HL-60 (cell line): ENCODE measurements at places on chromosomes 3 and 15.

- DNase-seq: no peak
Observed at GRCh38 chr15:96972201-96972600, 641.7 kb downstream of the NR2F2 start.

DNA sequence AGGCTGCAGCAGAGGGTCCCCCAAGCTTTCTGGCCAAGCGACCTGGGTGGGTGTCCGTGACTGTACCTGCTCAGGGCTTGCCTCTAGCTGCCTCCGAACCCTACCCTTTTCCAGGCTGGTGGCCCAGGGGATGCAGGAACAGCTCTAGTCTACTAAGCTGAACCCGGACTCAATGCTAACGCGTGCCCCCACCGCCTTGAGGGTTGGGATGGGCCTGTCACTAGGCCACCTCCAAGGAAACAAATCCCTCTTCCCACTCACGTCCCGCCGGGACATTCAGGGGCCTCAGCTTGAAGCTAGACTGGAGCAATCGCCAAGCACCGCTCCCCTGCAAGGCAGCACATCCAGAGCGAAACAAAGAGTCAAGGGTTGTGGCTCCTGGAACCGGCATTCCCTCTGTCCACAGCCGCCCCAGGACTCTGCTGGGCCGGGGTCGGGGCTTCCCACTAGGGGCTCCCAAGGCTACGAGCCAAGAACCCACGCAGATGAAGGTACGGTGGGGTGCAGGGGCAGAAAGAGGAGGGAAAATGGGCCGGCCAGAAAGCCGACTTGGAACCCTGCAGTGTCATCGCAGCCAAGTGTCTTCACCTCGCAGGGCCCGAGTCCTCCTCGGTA is 2.9 kb downstream of the FBXL22 start:
- DNase-seq: peak; percentile 25

DNA sequence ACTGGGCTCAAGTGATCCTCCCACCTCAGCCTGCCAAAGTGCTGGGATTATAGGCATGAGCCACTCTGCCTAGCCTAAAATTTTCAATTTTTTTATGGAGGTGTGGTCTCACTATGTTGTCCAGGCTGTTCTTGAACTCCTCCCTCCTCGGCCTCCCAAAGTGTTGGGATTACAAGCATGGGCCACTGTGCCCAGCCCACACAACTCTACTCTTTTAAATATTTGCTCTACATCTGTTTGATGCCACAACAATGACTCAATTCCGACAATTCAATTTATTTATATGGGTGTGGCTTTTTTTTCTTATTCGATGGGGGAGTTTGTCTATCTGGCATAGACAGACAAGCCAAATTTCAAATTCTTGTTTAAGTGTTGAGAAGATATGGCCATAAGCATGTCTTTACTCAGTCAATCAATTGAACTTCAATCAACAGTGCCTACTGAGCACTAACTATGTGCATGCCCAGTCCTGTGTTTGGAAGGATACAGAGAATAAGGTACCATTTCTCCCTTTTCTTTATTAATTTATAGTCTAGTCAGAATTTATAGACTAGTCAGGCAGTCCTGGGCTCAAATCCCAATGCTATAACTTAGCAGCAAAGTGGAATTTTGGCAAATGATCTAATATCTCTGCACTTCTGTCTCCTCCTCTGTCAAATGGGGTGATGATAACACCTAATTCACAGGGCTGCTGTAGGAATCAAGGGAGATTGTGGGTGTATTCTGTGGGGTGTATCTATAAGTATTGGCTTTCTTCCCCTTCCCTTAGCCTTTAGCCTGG is 54.6 kb upstream of the PIAS1 start:
- no peak for DNase-seq

- DNase-seq: no peak
Observed at GRCh38 chr3:186080849-186081438, 27.9 kb downstream of the ETV5 start.

- no peak for DNase-seq
Observed at GRCh38 chr3:37985637-37986320, 4.8 kb upstream of the VILL start.

DNA sequence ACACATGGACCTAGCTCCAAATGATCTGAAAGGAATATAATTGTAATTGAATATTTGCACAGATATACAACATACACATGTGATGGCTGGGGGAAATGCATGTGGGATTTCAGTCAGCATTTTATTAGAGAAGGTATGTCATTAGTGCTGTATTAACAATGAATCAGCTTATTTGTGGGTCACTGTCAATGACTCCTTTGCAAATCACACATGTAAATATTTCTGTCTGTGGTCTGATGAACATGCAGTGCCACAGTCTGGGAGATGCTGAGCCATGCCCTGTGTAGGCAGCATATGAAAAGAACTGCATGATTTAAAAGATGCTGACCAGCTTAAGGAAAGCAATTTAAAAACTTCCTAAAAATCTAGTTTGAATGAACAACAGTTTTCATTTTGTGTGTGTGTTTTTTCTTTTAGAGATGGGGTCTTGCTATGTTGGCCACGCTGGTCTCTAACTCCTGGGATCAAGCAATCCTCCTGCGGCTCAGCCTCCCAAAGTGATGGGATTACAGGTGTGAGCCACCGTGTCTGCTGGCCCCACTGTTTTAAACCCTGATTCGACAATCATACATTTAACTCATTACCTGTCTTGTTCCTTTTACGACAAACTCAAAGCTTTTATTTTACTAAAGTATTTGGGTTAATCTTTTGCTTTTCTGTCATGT is 803 bp upstream of the B3GNT5 start:
- no peak for DNase-seq

DNA sequence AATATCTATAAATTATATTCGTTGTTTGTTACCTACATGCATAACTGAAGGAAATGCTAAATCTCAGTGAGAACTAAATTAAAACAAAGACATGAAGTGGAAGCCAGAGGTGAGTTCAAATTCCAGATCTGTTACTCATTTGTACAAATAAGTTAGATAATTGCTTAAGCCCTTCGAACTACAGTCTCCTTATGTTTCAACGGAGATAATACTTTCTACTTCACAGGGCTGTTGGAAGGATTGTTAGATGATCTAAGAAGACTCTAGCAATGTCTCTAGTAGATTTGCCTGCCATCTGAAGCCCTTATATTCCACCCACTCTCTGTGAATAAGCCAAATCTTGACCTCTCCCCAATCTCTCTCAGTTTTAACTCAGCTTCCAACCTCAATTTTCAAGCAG is 125.8 kb downstream of the P2RY1 start:
- no peak for DNase-seq

GRCh38 chr3:48314542-48314941 is 18.9 kb downstream of the SPINK8 start:
- DNase-seq: no peak

DNA sequence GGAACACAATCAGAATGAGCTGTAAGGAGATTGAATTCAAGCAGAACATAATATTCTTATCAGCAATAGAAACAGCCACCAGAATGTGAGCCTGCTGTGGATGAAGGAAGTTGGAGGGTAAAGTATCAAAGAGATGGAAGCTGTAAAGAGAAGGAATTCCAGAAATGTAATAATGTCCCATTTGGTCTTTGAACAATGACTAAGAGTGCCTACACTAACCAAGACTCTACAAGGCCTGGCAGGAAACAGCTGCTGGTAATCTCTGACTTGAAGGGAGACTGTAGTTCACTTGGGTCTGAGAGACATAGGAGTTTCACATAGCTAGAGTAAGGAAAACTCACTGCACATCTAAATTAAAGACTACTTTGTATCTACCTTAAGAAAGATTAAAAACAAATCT is 1176.0 kb upstream of the ALCAM start:
- DNase-seq: no peak

- no peak for DNase-seq
Observed at GRCh38 chr3:93969443-93969842, 4.3 kb downstream of the PROS1 start.

DNA sequence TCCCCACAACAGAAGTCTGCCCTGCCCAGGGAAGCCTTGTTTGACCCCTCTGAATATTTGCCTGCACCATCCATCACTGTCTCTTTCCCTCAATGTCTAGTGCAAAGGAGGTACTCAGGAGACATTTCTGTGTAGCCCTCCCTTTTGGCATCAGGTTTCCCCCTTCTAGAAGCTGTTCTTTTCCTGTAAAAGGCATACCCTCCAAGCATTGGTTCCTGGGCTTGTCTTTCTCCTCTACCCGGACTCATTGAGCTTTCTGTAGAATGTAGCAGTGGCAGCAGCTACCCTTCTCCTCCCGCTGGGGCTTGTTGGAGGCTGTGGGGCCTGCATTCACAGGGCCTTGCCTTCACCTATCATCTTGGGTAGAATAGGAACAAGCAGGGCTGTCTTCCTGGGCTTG is 63.5 kb downstream of the CTDSPL start:
- DNase-seq: no peak

DNA sequence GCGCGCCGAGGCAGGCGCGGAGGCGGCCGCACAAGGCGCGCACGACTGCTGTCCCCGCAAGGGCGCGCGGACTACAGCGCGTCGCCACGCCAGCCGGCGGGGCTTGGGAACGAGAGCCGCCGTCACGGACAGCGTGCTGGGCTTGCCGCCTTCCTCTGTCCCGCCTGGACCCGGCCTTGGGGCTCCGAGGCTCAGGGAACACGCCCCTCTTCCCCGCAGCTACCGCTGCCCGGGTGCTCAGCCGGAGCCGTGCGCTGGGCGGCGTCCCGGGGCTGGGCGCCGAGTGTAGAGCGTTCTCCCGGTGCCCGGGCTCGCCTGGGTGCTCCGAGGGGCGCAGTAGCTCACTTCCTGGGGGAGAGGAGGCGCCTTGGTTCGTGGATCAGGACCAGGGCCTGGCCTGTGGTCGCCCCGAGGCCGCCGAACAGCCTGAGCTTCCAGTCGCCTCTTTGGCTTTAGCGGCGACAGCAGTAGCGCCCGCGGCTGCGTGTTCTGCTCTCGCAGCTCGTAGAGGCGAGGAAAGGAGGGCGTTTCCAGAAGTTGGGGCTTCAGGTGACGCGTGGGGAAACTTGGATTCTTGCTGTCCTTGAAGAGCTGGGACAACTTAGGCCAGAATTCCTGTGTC is 226.7 kb upstream of the C2CD4B start:
- peak; percentile 27 for DNase-seq

DNA sequence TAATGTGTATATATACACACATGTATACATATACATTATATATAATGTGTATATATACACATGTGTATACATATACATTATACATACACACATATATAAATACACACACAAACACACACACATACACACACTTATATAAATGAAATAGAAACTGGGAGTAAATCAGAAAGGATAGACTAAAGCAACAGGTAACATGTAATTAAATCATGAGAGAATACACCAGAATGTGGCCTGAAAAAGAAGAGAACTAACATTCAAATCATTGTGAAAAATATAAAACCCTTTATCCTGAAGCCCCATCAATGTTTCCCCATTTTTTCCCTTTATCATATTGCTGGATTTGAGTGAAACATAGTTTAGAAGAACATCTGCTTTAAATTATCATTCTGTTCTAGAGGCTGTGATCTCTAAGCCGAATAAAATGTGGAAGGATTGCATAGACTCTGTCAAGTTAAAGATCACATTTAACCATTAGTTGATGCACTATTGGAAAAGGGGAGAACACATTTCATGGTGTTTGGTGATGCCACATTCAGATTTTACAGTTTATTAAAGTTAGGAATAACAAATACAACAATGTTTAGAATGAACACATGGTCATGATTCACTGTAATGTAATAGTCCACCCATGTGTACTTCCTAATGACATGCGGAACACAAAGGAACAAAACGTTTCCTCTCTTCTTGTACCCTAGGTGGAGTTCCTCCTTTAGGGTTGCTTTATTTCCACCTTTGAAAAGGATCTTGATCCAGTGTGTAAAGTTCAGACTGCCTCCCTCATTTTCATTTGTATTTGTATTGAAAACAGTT is 12.5 kb upstream of the THRB start:
- DNase-seq: no peak

- DNase-seq: no peak
Observed at GRCh38 chr3:4773583-4773982, 205.7 kb upstream of the BHLHE40 start.

- no peak for DNase-seq
Observed at GRCh38 chr3:72652395-72652794, 195.8 kb downstream of the SHQ1 start.

DNA sequence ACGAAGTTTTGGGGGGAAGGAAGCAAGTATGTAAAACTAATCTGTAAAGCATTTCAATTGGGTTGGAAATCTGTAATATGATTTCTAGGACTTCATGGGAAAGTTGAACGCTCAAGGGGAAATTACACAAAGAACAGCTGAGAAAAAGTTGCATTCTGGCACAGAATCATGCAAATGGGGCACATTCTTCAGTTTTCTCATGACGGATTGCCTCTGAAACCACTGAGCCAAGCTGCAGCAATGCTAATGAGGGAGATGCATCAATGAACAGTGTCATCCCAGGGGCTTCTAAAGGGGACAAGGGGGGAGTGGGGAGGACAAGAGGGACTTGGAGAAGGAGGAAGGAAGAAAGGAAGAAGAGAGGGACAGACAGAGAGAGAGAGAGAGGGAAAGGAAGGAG is 291.4 kb upstream of the ATP11B start:
- no peak for DNase-seq

GRCh38 chr15:66720206-66721010 is 18.4 kb downstream of the SMAD6 start:
- DNase-seq: no peak

GRCh38 chr3:9716801-9717555 is 13.3 kb downstream of the CPNE9 start:
- no peak for DNase-seq

DNA sequence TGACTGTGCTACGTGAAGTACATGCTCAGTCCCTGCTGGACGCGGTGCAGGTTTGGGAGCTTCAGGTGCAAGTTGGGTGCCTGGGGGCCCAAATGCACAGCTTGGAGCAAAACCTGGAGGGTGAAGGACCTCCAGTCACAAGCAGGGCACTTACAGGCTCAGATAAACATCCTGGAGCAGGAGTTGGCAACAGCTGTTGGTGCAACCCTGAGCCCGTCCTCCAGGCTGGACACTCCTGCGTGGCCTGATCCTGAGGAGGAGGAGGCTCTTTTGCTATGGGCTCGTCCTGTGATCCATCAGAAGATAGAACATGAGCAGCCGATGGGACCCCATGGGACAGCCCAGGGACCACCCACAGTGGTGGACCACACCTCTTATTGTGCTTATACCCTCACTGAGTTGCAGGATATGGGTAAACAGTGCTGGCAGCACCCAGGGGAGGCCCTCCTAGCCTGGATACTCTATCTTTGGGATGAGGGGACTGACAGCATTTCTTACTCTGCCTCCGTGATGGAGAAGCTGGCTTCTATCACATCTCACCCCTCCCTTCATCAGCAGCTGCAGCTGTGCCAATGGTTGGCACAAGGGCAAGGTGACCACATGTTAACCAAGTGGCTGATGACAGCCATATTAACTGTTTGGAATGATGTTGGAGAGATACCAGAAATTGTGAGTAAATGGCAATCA is 301.6 kb downstream of the ZPLD1 start:
- DNase-seq: no peak

DNA sequence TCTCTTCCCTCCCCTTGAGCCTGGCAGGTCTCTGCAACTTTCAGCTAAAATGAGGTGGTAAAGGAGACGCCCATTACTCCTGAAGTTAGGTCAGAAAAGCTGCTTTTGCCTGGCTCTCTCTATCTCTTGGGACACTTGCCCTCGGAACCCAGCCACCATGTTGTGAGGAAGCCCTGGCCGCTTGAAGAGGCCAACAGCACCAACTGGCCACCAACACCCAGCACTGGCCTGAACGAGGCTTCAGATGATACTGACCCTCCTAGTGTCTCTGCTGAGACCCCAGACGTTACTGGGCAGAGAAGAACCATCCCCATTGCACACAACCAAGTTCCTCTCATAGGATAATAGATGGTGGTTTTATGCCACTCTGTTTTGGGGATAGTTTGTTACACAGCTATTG is 49.5 kb upstream of the PCSK6 start:
- no peak for DNase-seq
